ENCODE measurements at places on chromosomes 1 and 21. TPM values are rescaled to one million over a fixed set of nuclear protein-coding genes. Genes with fewer than 3 reads are reported as not detected.

DNA sequence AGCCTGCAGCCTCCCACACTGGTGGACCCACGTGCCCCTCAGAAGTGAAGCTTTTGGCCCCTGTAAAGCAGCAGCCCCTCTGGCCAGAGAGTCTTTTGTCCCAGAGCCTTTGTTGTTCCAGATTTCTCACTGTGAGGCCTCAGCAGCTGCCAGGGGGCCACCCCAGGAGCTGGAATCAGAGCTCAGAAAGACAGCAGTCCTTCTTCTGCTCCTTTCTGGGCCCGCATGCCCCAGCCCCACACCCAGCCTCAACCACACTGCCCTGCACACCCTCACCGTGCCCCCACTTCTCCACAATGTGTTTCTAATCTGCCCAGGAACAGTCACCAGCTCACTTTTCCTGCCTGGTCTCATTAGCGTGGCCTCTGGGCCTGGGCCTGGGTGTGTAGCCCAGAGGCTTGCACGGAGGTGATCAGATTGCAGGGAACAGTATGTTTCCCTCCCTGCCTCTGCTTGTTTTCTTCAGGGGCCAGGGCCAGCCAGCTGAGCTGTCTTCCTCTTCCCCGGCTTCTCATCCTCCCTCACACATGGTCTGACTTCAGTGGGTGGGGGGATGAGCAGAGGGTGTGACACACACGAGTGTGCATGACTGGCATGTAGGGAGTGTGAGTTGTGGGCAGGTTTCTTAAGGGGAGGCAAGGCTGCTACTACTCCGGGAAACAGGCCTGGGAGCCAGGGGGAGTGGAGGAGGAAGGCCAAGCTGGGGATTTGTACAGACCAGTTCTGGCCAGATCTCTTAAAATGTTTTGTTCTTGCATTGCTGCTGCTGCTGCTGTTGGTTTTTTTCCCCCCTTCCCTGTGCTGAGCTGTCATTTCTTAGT lies 82.5 kb upstream of the ZNF648 start:
- peak; percentile 93 for DNase-seq

The TEDDM1 gene
- not detected for polyA plus RNA-seq

- DNase-seq, result no peak
Measured at GRCh38 chr21:45021428-45022347, 52.7 kb upstream of the ADARB1 start.

The RHBG gene
- 61.9 TPM for polyA plus RNA-seq

The NUDT17 gene
- 5.5 TPM for polyA plus RNA-seq

The LMOD1 gene
- polyA plus RNA-seq, result 9.5 TPM

All from kidney (tissue), 22 donors.